ENCODE measurements at places on chromosomes 7 and 10.

GRCh38 chr7:41874201-41874785, 171.4 kb upstream of the INHBA start:
- no peak for DNase-seq

- no peak for DNase-seq
These were observed 15.6 kb downstream of the SNX10 start for GRCh38 chr7:26307226-26307625.

- DNase-seq = no peak
These were observed 4.4 kb upstream of the ATXN7L1 start for GRCh38 chr7:105880571-105881330.

DNA sequence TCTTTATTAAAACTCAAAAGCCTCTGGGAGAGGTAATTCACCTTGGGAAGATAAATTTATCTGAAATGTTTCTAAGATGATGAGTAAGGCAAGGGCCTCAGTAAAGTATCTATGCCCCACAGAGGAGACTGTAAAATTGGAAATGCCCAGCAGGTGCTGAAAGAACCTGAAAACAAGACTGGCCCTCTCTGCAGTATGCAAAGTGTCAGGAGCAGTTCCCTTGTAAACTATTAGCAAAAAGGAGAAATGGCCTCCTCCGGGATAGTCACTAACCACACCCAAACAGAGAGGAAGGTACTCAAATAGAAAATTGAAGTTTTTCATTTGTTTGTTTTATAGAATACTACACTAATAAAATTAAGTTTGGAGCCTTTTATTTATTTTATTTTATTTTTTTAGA, 81.2 kb downstream of the FZD1 start:
- no peak for DNase-seq

GRCh38 chr10:103192089-103192450, 1.0 kb downstream of the NT5C2 start:
- DNase-seq = no peak

GRCh38 chr10:69139961-69140360, 16.0 kb downstream of the VPS26A start:
- DNase-seq = no peak

DNA sequence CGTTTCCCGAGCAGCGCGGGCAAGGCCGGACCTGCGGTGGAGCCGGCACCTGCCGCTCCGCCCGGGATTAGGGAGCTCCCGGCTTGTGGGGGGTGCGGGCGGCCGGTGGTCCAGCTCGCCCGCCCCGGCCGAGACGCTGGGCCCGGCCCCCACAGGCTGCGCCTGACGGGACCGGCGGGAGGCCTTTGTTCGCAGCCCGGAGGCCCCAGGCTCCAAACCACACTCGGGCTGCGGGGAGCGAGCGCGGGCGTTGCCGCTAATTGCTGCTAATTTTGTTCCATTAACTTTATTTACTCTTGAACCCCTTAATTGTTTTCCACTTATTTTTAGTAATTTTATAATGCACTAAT, 9.6 kb downstream of the UNCX start:
- no peak for DNase-seq

GRCh38 chr7:94778711-94779459, 123.0 kb upstream of the SGCE start:
- no peak for DNase-seq

DNA sequence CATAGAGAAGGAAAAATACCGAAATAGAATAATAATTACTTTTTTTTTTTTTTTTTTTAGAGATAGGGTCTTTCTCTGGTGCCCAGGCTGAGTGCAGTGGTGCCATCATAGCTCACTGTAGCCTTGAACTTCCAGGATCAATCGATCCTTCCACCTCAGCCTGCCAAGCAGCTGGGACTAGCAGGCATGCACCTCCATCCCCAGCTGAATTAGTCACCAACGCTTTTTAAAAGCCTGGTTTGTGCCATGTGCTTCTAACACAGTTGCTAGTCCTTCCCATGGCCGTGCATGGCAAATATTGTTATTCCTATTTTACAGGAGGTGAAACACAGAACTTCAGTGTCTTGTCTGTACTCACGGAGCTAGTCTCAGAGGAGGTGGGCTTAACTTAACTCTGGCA, 23.2 kb downstream of the LYZL2 start:
- no peak for DNase-seq

DNA sequence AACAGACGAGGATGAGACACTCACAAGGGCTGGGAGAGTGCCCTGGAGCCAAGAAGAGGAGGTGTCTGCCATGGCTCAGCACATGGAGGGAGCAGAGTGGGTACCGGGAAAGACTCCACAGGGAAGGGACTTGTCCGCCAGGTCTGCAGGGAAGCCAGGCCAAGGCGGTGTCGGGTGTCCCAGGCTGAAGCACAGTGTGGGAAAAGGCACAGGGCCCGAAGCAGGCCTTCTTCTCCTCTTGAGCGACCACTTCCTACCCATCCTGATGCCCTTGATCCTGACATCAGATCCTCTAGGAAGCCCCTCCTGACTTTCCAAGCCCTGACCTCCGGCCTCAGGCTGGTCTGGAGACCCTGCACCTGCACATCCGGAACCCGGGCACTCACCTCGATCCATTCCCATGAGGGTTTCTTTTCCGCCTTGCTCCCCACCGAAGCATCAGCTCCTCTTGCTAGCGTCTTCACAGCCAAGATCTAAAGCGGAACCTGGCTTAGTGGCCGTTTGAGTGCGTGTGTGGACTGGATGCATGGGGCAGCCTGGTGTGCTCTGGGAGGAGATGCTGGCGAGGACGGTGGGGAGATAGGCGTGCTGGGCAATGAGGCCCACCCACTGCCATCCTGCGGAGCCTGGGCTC, 8.5 kb downstream of the CALML3 start:
- DNase-seq = no peak

DNA sequence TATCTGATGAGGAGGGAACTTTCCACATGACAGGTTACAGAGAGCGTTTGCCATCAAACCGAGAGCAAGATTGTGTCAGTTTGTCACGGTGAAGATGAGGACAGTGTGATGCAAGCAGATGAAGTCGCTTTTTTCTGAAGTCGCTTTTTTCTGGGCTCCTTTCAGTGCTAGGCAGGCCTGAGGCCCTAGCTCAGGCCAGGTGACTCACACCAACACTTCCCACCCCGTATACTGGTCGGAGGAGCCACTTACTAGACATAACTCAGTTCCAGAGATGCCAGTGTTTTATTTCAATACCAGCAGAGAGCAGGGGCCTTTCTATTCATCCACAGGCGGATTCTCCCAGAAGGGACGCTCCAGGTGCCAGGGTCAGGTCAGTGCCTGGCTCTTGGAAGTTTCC, 58.9 kb downstream of the SFMBT2 start:
- no peak for DNase-seq

DNA sequence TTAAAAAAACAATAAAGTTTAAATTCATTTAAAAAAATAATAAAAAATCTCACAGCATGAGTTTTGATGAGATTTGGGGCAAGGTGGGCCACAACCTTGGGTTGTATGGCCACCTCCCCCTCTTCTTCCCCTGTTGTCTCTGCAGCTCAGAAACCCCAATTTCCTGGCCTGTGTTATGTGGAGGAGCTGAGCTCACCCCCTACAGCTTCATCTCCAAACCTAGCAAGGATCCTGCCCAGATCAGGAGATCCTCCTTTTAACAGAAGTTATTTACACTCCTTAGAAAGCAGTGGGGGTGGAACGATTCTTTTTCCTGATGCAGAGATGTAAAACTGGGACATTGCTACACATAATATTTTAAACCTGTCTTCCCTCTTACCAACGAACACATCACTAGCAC, 6.9 kb upstream of the SH2D4B start:
- DNase-seq = no peak

GRCh38 chr7:133428326-133428725, 175.4 kb downstream of the EXOC4 start:
- DNase-seq = no peak

DNA sequence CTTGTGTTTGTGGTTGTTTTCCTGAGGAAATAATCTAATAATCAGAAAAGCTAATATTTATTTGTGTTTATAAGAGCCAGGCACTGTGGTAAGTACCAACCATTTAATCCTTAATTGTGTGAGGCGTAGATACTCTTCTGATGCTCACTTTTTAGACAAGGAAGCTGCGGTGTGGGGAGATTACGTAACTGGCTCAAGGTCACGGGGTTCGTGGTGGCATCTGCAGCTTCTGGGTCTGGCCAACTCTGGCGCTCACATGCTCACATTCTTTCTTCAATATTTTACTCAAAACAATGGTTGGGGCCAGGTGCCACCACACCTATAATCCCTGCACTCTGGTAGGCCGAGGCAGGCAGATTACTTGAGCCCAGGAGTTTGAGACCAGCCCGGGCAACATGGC, 77.6 kb downstream of the RALA start:
- DNase-seq = no peak

DNA sequence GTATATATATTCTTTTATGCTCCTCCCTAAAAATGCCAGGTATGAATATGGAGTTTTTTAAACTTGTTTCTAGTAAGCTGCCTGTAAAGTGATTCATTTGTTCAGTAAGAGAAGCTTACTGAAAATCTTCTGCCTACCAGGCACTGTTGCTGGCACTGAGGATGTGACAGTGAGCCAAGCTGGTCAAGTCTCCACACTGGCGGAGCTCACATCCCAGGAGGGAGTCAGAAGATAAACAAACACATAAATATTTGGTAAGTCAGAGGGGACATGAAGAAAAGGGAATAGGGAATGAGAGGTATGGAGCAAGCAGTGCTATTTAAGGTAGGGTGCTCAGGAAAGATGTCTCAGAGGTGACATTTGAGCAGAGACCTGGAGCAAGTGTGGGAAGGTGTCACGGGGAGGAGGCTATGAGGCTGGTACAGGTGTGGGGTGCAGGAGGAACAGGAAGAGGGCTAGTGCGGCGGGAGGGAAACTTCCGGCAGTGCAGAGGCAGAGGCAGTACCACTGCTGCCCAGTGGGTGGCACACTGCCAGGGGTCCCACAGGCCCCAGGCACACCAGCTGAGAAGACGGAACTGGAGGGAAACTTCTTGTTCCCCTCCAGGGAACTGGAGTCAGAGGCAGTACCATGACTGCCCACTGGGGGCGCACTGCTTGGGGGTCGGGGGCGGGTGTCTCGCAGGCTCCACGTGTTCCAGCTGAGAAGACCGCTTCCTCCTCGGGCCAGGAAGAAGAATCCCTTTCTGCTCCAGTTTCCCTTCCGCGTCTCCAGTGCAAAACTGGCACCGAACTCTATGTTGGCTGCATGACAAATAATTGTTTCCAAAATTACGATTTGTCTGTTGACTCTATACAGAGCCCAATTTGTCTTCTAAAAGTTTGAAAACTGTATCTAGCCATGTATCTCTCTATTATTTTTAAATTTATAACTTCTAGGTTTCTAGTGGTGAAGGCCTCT, 161.0 kb downstream of the TEX36 start:
- DNase-seq = no peak

DNA sequence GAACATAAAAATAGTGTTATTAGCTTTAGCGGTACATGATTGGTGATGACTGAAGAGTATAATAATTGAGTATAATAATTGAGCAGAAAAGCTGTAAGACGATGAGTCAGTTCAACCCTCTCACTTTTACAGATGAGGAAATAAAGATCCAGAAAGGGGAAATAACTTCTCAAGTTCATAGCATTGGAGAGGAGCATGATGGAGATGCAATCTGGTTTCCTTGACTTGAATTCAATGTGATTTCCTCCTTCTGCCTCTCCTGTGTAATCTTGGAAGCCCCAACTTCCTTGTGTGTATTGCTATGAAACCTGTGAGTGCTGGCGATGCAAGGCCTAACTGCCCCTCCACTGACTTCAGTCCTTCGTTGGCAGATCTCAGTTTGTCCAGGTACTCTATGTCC, 265.1 kb downstream of the LRMDA start:
- no peak for DNase-seq

GRCh38 chr10:62071846-62072281, 170.4 kb downstream of the ARID5B start:
- DNase-seq = no peak

- DNase-seq = no peak
These were observed 826.9 kb downstream of the CNTNAP2 start for GRCh38 chr7:146943483-146943882.

- DNase-seq = no peak
These were observed 238.9 kb downstream of the CACNA2D1 start for GRCh38 chr7:82204694-82205093.

DNA sequence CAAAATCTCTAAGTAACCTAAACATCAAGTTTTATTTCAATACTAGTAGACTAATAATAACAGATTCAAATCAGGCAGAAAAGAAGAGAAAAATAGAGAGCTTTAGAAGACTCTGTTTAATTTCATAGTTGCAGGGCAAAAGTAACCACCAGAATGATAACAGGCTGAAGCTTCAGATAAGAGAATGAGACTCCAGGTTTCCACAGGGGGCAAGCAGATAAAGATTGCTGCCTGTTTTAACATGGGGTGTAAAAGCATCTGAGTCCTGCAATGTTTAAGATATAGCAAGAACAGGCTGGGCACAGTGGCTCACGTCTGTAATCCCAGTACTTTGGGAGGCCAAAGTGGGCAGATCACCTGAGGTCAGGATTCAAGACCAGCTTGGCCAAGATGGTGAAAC, 11.0 kb downstream of the CROT start:
- no peak for DNase-seq

DNA sequence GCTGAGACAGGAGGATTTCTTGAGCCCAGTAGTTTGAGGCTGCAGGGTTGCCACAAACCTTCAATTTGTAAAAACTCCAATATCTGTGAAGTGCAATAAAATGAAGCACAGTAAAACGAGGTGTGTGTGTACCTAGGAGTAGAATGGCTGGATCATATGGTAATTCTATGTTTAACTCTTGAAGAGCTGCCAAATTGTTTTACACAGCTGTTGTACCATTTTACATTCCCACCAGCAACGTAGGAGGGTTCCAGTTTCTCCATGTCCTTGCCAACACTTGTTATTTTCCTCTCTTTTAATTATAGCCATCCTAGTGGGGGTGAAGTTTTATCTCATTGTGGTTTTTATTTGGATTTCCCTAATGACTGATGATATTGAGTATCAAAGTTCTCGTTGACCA, 16.2 kb downstream of the PLEKHA1 start:
- DNase-seq = no peak

DNA sequence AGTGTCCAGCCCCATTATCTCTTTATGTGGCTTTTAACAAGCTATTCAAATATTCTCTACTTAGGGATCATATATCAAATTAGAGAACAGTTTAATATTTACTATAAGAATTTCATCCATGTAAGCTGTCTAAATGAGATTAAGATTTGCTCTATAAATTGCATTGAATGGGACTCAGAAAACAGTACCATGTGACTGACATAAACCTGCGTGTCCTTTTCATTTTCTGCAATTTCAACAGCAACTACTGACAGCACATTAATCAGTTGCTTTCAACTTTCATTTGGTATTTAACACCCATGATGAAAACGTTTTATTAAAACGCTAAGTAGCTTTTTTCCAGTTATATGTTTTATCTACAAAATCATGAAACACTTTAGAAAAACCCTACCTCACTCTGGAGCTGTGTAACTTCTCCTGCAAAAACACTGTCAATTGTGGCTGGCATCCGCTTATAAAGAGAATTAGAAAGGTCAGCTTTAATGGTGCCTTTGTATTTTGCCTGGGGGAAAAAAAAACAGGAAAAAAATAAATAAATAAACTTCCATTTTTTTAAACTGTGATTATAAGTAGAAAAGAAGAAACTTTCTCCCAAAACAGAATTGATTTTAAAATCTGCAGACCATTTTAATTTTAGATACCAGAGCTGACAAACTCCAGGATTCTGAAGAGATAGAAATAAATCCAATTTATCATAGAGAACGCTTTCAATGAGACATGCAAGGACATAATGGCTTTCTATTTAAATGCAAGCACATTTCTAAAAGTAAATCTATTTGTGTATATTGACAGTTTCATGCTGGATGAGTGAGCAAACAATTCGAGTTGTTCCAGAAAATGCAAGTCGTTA, 9.2 kb downstream of the NEBL start:
- DNase-seq = no peak

- DNase-seq = no peak
These were observed 53.4 kb upstream of the PCDH15 start for GRCh38 chr10:54854389-54854788.

GRCh38 chr7:149209518-149210269, 14.3 kb downstream of the ZNF282 start:
- no peak for DNase-seq
